ENCODE measurements at places on chromosomes 4 and X.

GRCh38 chr4:102527695-102528283 is 26.6 kb downstream of the NFKB1 start:
- no peak for DNase-seq

DNA sequence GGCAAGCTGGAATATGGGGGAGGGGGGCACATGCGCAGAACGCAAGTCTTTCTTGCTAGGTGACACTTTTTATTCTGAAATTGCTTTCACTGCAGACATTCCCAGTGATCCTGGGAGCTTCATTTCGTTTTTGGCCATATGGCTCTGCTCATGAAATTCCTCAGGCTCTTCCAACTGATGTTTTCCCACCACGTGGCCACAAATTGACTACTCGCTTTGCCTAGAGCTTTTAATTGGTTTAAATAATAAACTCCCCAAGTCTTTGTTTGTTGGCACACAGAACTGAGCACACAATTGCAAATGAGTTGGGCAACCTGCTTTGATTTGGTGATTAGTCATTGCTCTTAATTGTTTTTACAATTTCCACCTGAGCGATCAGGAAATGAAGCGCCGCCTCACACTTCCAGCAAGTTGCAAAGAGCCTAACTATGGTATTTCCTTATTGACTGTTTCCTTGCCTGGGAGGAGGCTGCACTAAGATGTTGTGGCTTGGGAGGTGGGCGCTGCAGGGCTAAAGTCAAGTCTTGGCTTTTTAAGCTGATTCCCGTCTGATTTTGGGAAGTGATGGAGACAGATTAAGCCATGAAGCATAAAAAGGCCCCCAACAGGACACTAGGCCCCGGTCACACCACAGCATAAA is 282.5 kb downstream of the ZIC3 start:
- no peak for DNase-seq

GRCh38 chrX:51852096-51852495 is 41.3 kb upstream of the MAGED1 start:
- no peak for DNase-seq

GRCh38 chr4:179817317-179817716 is 2375.1 kb upstream of the AGA start:
- no peak for DNase-seq
